Activated effector memory CD4-positive, alpha-beta T cell treated with anti-CD3 and anti-CD28 coated beads, Interleukin-2, amount 50 U/mL, for 16 hours (primary cell): ENCODE measurements at places on chromosomes 5 and 9.
A peak's percentile ranks its signal among the peaks of the same experiment; 100 is the strongest.

DNA sequence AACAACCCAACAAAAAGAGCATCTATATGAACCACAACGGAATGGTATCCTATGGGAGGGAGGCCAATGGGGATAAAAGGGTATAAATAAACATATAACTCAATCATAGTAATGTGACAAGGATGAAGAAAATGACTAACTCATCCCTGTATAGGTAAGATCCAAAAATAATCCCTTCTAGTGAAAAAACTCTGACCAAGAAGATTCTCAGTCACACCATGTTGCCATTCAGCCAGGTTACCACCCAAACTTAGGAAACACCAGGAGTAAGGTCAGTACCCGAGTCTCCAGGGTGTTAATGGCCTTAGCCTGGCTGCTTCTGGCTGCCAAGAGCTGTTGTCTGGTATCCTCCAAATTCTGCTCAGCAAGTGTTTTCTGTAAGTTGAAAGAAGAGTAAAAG, 32.8 kb downstream of the GOLGA1 start:
- DNase-seq = no peak

DNA sequence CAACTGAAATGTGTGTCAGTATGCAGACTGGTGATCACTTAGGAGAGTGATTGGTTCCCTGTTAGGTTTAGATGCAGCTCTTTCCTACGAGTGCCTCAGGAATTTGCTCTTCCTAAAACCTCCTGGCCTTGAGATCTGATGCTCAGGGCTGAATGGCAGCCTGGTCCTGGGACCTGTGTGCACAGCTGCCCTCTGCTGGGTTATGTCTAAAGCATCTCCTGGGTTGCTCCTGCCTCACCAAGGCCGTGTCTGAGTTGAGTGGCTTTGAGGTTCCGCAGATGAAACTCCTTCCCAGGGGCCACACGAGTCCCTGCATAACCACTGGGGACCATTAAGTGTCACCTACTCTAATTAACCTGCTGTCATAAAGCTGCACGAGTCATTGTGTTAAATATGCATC, 59.5 kb downstream of the MVB12B start:
- DNase-seq = no peak

GRCh38 chr5:133377736-133378135, 234.6 kb downstream of the FSTL4 start:
- no peak for DNase-seq

DNA sequence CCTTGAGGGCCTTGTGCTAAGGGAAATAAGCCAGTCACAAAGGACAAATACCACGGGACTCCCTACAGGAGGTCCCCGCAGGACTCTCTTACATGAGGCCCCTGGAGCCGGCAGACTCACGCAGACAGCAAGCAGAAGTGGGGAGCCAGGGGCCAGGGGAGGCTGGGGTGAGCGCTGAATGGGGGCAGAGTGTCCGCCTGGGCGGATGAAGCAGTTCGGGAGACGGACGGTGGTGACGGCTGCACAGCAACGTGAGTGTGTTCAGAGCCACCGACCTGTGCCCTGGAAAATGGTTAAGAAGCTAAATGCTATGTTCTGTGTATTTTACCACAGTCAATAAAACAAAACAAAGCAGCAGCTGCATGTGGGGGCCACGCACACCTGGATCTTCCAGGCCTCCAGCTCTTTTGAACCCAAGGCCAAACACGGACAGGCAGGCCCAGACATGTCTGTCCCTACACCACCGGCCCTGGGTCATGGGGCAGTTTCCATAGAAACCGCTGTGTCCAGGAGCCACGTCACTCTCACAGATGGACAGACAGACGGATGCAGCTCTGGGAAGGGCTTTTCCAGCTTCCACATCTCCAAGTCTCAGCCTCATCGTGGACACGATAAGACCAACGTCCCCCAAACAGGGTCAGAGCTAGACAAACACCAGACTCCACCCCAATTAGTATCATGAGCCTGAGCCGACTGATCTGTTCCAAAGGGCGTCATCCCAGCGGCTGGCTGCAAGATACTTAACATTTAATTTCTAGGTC, 103.9 kb downstream of the VAV2 start:
- no peak for DNase-seq

GRCh38 chr5:9094582-9094981, 451.3 kb downstream of the SEMA5A start:
- no peak for DNase-seq

DNA sequence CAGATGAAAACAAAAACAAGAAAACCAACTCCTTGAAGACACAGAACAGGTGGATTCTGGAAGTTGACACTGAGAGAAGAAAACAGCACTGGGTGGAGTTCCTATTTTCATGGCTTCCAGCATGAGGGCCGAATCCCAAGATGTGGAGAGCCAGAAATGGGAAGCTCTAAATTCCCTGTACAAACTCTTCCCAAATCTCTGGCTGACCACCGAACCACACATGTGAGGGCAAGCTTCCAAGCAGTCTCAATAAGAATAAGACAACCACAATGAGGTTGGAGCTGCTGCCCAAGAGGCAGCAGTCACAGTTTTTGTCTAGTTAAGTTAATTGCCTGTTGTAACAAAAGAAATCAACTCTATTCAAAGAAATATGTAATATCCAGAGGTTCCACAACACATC, 339.3 kb upstream of the SLC30A5 start:
- no peak for DNase-seq

GRCh38 chr5:1787472-1788047, 12.1 kb downstream of the MRPL36 start:
- DNase-seq = peak; percentile 57

- no peak for DNase-seq
Observed at GRCh38 chr9:70747261-70747718, 332.8 kb upstream of the KLF9 start.

DNA sequence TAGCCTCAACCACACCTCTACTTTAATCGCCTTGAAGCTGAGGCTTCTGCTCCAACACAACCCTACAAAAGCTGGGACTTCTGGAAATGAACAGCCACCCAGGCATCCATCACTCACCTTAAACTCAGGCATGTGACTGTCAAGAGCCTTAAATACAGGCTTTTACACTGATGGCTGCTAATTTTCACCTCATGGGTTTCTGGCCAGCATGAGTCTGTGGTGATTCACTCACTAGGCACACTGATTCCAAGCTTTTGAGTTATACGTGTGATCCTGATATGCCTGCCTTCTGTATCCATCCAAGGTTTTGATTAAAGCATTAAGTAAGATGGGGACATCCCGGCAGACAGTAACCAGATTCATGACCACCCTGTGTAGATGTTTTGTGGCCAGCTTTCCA, 8.9 kb downstream of the NSUN2 start:
- no peak for DNase-seq

DNA sequence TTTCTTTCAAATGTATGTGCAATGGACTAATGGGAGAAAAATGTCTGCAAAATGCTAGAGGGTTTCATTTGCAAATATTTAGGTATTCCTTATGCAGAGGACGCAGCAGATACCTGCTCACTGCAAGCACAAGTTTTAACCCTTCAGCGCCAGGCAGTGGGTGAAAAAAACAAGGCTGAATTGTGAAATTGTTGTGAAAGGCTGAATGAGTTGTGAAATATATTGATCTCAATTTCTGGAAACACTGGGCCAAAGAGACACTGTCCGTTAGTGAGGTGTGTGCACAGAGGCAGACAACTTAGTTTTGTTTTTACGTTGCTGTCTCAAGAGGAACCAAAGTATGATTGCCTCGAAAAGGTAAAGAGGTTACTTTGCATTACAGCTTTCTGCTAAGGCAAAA, 18.8 kb downstream of the FUBP3 start:
- DNase-seq = no peak

DNA sequence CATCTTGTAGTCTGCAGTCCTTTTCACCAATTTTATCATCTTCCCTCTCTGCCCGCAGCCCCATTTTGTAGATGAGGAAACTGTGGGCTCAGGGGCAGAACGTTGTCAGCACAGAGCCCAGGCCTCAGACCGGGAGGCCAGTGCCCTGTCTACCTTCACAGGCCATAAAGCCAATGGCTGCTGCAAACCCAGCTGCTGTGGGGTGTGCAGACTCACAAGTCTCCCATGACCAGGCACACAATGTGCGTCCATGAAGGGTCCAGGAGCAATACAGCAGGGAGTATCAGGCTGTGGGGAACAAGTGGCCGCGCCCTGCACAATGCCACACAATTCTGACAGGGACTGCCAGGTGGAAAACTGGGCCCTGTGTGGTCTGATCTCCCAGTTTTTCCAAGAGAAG, 71.0 kb downstream of the COL23A1 start:
- DNase-seq = no peak

DNA sequence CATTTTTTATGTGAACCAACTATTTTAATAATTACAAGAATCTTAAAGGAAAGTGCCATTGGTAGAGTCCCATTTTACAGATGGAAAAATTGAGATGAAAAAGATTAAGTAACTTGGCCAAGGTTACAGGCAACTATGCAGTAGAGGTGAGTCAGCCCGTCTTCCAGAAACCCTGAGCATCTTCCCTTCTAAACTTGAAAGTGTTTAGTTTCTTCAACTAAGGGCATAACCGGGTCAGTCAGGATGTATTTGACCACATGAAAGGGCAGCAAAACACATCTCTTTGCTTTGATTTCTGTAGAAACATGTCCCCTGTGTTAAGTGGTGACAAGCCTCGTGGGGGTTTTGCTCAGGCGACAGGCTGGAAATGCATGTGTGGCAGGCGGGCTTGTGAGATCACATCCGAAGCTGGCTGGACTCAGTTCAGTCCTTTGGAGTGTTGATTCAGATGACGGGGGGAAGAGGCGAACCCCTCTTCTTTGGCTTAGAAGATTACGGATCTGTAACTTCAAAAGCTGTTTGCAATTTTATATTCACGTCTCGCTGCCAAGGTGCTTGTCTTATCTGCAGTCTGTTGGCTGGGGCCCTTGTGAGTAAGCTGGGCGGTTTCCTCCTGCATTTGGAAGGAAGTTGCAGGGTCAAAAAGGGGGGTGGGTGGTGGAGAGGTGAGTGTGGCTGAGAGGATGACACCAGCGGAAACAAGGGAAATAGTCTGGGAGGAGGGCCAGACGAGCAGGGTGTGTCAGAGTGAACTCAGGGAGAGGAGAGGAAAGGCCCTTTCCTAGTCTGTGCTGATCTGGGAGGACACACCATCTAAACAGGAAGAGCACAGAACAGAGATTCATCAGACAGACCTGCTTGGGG, 78.9 kb upstream of the RPS23 start:
- peak; percentile 85 for DNase-seq

GRCh38 chr5:65906256-65906655, 20.1 kb upstream of the ERBIN start:
- DNase-seq = no peak

- DNase-seq = peak; percentile 61
Observed at GRCh38 chr5:396531-396961, 46.4 kb upstream of the EXOC3 start.

DNA sequence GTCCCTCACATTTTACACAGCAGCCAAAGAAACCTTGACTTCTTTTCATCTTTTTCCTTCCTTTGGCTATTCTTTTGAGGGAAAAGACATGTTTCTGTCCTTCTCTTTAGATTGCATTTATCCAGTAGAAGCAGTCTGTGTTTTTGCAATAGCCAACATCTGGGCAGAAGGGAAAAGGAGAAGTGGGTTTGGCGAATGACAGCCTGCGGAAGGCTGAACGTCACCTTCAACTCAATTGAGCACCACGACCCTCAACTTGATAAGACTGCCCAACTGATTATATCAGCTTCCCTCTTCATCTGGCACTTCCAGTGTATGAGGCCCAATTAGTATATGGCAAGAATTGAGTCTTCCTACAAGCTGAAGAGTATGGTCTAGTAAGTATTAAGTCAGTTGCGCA, 1997.6 kb upstream of the WWC1 start:
- DNase-seq = no peak

- no peak for DNase-seq
Observed at GRCh38 chr9:115046199-115046598, 71.8 kb downstream of the TNC start.

DNA sequence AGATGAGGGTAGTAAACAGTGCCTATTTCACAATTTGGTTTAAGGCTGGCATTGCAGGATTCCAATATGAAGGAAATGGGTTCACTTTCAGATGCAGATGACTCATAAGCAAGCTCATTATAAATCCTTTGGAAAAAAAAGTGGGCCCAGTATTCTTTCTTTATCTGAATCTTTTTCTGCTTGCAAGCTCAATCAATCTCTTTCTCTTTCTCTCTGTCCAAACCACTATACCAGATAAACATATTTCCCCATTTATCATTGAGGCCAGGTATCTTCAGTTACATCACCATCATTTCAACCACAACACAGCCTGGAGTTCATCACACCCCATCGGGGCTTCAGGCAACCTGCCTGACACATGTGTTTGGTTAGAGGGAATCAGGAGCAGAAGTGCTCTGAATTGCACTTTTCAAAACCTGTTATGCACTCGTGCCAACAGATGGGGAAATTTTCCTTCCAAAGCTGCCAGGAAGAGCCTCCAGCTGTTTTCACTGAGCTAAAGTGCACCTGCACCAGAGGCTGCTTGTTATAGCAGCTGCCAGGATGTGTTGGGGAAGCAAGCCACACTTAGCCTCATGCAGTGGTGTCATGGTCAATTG, 30.0 kb upstream of the MAMDC2 start:
- DNase-seq = no peak
